MM.1S (cell line): ENCODE measurements at places on chromosomes 16 and 17.

GRCh38 chr17:71067669-71068407 is 898.5 kb downstream of the KCNJ2 start:
- DNase-seq: no peak

GRCh38 chr16:89720551-89720812 is 216 bp downstream of the VPS9D1 start:
- no peak for DNase-seq

GRCh38 chr17:5241861-5242671 is 7.4 kb upstream of the SCIMP start:
- DNase-seq: peak; percentile 80

- no peak for DNase-seq
Measured at GRCh38 chr17:2900842-2901241, 104.6 kb downstream of the RAP1GAP2 start.

DNA sequence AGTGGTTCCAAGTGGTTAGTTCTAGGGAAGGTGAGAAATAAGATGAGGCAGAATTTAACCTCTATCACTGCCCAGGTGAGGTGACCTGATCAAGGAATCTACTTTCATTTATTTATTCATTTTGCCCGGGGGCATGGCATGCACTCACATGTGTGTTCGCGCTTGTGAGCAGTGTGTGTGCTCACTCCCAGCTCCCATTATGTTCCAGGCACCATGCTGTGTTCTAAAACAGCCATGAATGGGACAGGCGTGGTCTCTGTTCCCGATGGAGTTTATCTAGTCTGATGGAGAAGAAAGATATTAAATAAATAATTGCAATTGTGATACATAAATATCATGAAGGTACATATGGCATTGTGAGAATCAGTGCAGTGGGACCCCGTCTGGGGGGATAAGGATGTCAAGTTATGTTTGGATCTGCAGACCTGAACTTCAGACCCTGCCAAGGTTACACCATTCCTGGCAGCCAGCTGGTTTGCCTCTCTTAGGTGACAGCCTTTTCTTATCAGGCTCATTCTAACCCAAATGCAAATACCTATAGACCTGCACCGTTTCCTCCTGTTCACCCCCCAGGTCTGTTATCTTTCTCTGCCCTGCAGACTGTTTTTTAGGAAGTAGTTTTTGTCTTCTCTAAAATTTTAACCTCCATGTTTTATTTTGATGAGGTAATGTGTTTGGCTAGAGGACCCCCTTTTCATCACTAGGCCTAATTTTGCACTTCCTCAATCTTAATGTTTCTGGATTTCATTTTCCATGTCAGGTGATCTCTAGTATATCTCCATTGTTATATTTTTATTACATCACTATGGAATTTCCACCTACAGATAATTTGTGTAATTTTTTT is 11.8 kb downstream of the CYB5B start:
- no peak for DNase-seq

DNA sequence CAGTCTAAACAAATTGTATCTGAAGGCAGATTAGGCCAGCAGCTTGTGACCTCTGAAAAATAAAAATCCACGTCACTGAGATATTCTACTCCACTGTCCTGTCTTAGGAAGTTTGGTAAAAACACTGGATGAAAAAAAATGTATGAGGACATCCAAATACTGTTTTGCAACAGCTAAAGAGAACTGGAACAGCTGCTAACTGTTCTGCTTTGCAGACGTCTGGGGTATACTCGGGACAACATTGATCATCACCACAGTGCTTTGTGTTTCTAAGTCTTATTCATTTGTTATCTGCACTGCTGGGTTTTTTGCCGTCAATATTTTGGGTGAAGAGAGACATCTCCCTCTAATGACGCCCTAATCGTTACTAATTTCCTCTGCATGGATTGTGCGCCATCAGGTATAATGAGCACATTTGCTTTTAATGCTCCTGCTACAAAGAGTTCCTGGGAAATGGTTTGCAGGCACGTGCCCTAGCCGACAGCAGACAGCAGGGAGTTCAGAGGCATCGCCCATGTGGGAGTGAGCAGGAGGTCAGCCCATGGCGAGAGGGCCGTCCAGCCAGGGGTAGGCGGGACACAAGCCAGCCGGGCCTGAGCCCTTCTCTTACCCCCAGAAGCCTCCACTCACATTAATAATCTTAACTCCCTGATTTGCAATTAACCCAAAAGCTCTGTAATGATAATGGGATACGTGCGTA is 87.0 kb downstream of the CBLN1 start:
- no peak for DNase-seq

DNA sequence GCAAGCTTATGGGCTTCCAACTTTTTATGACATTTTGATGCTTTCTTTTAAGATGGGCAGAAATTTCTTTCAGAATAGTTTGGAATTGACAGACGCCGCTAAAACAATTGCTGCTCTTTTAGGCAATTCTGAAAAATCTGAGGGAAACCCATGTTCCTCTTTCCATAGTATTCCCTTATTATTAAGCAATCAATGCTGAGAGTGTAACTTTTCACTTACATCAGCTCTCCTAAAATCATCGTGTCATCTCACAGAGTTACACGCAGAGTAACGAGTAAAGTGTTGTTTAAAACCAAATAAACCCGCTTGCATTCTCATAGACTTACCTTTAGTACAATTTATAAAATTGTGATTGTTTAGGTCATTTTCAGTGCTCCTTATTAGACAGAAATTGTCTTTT is 150.6 kb downstream of the MAF start:
- DNase-seq: no peak

DNA sequence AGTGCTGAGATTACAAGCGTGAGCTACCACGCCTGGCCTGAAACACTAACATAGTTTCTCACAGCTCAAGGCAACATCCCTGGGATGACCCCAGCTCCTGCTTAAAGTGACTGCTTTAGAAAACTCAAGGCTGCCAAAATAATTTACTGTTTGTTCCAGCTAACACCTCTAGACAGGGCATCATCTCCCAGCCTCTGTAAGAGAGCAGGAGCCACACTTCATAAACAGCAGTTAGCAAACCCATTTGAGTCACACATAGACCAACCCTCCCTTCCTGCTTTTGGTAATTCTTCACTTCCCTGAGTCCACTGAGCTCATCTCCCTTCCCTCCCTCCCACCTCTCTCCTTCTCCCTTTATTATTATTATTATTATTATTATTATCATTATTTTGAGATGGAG is 201.3 kb downstream of the XYLT1 start:
- DNase-seq: no peak

DNA sequence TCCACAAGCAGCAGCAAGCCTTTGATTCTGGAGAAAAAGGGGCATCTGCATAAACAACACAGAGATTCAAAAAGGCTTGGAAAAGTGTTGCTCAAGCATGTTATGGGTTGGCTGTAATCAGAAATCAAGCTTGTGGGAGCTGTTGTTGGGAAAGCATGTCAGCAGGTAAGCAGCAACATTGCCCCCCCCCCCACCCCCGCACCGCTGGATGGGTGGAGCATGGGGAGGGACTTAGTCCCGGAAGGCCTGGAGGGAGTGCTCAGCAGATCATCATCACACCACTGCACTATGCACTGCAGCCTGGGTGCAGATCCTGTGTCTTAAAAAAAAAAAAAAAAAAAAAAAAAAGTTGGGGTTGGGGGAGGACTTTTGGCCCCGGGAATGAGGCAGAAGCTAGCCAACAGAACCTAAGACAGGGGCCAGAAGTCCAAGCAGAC is 16.8 kb upstream of the AKAP1 start:
- no peak for DNase-seq
